Hindlimb muscle (tissue), 1 donor: ENCODE measurements at places on chromosomes 6 and 20.

DNA sequence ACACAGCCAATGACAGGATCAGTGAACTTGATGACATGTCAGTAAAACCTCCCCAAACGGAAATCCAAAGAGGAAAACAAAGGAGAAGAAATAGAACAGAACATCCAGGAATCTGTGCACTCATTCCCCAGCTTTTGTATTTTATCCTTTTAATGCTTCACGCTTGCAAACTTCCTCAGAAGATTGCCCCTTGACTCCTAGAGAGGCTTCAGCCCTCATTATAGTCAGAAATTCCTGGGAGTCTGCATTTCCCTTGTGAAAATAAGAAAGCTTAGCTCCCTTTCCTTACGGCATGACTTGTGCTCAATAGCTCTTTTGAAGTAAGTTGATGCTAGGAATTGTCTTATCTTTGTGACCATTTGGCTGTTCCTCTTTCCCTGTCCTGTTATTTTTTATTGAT, 313.6 kb upstream of the OPRM1 start:
- no peak for DNase-seq

GRCh38 chr6:30541515-30542403, 14.5 kb downstream of the GNL1 start:
- DNase-seq: peak; percentile 74

DNA sequence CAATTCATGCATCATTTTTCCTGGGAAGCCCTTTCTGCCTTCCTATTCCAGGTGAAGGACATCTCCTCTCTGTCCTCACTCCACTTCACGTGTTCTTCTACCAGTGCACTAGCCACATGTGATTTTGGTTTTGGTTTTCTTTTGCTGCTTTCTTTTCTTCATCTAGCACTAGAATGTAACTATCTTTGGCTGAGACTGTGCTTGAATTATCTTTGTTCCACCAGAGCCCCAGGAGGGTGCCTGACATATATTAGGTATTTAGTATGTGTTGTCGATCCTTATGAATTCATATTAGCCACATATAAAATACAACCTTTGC, 79.9 kb downstream of the VGLL2 start:
- no peak for DNase-seq

DNA sequence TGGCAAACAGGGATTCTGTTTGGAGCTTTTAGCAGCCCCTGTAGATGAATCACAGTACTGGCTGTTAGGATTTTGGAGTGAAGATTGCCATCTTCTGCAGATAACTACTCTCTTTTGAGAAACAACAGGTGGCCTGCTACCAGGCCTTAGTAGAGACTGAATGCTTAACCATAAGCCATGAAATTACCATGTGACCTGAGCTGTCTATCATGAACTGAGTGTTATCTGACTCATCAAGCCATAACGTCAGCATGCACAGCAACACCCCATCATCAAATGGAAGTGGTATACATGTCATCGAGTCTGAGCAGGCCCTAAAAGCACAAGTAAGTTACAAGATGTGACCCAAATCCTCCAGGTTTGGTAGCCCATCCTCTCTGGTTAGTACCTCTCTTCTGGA, 132.6 kb downstream of the GPR63 start:
- no peak for DNase-seq

- DNase-seq: no peak
Measured at GRCh38 chr6:20705741-20706140, 171.5 kb downstream of the CDKAL1 start.
